ENCODE measurements at places on chromosomes 2 and 18.

- DNase-seq = no peak
Observed at GRCh38 chr2:148999451-148999921, 39.0 kb upstream of the LYPD6B start.

DNA sequence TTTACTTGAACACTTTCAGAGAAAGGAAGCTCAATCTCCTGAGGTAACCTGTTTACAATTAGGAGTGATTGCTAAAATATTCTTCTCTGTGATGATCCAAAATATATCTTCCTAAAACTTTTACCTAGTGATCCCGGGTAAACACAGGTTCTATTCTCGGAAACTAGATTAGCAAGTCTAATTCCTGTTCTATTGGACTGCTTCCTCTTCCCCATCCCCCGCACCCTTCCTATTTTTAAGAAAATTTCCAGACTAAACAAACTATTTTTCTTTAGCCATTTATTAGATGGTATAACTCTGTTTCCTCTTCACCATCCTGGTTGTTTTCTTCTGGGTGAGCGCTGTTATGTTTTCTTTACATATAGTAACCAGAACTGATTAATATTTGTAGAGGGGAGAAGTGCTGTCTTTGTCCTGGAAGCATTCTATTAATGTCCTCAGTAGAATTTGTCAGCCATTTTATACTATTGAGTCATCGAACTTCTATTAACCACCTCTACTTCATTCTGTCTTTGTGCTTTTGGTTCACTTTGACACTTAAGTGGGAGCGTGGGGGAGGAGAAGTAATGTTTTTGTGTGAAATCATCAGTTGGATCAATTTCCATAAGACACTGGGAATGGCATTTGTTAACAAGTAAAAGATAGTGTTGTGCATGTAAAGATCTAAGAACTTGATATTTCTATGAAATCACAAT is 31.8 kb downstream of the CREB1 start:
- no peak for DNase-seq

DNA sequence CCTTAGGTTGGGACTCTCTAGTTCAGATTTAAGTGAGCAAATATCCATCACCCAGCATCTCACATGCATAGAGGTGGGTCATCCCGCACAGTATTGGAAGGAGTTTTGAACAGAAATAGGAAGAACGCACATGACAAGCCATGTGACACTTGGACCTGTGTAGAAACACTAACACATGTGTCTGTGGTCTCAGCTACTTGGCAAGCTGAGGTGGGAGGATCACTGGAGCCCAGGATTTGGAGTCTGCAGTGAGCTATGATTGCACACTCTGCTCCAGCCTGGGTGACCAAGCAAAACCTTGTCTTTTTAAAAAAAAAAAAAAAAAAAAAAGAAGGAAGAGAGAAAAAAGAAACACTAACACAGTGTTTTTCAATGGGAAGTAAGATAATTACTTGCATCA is 5.4 kb upstream of the MTCL1 start:
- DNase-seq = peak; percentile 30

DNA sequence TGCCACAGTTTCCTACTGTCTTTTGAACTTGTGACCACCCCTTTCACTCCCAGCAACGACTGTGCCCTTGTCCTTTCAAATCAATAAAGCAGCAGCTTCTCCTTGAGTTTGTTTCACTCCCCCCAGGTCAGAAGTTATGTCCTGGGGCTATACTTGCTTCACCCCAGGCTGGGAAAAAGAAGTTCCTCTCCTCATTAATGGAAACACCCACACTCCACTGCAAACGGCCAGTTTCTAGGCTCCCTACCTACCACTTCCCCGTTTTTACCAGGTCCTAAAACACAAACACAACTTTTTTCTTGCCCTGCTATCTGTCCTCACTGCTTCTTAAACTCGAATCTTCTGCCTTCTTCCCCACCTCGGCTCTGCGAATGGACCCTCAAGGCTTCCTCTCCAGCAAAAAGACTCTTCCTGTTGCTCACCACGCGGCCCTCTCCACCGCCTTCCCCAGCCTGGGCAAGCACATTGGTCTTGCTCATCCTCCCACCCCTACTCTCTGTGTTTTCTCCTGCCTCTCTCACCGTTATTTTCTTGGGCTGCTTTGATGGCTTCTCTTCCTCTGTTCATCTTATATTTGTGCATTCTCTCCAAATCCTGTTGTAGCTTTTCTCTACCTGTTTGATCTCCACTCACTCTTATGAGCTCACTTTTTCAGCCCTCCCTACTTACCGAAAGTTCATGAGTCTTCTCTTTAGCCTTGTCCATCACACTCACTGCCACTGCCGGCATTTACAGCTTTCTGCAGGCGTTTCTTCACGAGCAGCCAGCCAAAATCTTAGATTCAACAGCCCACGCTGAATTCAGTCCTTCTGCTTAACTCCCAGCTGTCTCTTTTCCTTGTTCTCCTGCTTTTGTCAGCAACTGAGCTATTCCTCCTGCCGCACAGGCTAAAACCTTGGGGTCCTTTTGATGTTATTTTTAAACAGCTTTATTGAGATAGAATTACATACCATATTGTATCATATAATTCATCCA is 7.0 kb upstream of the SP5 start:
- DNase-seq = no peak

DNA sequence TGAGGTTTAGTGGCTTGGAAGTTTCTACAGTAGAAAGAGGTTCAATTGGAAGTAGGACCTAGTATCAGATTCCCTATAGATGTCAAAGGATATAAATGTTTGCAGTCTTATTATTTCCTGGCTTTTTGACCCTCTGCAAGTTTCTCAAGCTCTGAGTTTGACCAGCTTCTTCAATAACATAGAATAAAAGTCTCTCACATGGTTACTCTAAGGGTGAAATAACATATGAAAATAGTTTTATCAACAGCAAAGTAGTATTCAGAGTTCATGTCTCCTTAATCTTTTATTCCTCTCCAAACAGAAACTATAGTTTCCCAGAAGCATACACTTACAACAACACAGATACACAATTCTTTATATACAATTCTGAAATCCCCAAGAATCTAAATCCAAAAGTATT is 132.9 kb upstream of the RND3 start:
- DNase-seq = no peak

DNA sequence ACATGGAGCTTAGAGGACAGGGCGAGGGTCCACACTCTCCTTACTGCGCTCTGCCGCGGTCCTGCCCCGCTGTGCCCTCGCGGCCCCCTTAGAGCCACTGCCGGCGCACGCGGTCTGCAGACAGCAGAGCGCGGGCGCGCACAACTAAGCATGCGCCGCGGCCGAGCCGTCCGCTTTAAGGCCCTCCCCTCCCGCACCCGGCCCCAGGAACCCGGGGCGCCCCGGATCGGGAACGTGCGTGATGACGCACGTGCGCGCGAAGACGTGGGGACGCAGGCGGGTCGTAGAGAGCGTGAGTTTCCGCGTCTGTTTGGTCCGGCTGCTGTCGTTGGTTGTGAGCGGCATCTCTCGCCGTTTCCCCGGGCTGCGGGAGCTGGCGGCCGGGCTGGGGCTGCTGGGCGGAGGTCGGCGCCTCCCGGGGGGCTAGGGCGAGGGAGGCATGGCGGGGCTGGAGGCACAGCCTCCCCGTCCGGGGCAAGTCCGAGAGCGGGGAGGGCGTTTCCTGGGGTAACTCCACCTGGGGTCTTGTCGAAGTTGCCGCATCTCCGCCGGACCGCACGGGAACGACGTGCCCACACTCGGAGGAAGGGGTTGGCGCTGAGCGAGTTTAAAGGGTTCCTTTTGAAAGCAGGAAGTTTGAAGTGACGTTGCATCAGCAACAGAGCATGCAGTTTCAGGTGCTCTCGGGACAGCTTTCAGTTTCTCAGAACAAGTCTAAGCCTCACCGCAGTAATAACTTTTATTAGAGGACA is at the start of gene RHBDD1:
Gene RHBDD1, plus strand, starts transcription at position 259 of the 752 bp plus-strand sequence. CDS start 28,640 bp downstream, outside the sequence.
- DNase-seq = peak; percentile 98

GRCh38 chr2:229627728-229628127 is 86.6 kb downstream of the DNER start:
- DNase-seq = no peak

GRCh38 chr18:11154368-11154989 is 5.1 kb upstream of the PIEZO2 start:
- peak; percentile 60 for DNase-seq

DNA sequence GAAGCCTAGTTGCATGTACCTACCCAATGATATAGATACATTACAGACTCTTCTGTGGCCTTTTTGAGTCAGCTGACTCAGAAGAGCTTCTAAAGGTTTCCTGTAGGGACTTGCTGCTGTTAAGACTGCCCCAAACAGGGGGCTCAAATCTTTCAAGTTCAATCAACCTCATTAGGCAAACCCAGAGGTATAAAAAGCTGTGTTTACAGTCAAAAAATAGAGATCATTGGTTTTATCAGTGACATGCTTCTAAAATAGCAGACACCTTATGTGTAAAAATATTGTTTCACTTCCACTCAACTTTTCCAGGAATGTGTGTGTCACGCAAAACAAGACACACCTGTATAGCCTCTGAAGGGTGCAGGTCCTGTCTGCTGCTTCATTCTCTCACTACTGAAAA is 624.3 kb upstream of the FANCL start:
- DNase-seq = no peak

- peak; percentile 52 for DNase-seq
Observed at GRCh38 chr2:45814488-45814887, 163.0 kb downstream of the PRKCE start.

DNA sequence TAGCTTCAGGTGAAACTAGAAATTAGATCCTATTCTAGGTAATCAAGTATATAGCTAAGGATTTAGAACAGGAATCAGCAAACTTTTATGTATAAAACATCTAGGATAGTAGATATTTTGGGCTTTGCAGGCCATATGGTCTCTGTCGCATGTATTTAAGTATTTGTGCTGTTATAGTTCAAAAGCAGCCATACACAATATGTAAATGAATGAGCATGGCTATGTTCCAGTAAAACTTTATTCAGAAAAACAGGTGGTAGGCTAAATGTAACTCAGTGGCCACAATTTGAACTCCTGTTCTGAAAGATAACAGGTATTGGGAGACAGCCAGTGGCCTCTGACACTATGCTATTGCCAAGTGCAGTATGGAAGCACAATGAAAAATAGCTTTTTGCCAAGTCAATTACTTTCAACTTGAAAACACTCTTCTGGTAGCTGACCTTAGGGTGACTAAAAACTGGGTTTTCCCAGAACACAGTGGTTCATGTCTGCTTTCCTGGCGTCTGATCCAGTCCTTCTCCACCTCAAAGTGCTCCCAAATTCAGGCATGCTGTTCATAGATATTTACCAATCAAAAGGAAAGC is 304.7 kb upstream of the SYT4 start:
- no peak for DNase-seq

- DNase-seq = no peak
Observed at GRCh38 chr2:157471078-157471477, 27.2 kb upstream of the CYTIP start.

DNA sequence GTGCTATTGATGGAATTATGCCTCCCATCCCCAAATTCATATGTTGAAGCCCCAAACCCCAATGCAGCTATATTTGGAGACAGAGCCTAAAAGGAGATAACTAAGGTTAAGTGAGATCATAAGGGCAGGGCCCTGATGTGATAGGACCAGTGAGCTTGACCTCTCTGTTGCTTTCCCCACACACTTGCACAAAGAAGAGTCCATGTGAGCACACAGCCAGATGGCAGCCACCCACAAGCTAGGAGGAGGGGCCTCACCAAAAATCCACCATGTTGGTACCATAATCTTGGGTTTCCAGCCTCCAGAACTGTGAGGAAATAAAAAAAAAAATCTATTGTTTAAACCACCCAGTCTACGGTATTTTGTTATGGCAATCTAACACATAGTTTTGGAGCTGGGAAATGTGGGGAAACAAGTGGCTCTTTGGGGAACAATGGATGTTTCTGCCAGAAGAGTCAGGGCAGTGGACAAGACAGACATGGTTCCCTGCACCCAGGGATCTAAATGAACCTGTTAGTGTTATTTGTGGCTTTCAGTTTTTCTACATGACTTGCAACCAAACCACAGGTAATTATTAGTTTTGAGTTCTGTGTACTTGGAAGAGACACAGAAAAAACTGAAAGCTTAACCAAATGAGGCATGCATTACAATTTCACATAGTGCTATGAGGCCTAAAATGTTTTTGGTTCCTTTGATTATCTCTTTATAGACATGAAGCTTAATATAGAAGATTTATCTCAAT is 259.1 kb downstream of the LTBP1 start:
- DNase-seq = no peak

- DNase-seq = no peak
Observed at GRCh38 chr18:8998481-8999217, 103.8 kb upstream of the NDUFV2 start.

GRCh38 chr2:60364491-60364890 is 189.0 kb downstream of the BCL11A start:
- no peak for DNase-seq

DNA sequence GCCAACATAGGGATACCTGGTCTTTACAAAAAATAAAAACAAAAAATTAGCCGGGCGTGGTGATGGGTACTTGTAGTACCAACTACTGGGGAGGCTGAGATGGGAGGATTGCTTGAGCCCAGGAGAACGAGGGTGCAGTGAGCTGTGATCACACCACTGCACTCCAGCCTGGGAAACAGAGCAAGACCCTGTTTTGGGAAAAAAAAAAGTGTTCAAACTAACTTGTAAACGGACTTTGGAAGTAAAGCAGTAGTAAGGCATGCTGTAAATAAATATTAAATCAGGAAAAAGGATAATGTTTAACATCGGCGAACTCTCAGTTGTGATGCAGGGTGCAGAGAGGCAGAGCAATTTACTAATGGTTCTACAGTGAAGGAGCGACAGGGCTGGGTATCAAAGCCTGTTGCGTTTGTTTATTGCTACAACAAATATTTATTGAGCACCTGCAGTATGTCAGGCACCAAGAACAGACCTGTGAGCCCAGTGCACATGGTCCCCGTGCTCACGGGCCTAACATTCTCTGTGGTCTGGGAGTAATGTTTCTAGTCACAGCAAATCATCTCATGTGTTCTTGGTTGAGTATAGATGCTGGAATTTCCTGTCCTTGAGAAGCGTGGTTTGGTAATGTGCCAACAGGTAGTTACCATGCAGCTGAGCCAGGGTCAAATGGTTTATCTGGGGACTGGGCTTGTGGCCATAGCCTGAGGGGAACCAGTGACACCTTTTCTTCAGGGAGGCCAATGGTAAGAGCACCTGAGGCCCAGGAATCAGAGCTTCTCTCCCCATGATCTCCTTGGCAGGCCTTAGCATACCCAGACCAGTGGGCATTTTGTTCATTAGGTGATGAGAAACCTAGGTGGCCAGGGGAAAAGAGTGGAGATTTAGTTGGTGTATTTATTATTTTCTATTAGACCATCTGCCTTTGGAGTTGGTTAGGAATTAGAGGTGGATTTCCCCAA is 27.9 kb upstream of the GREB1 start:
- DNase-seq = no peak

- no peak for DNase-seq
Observed at GRCh38 chr18:73004260-73004659, 136.5 kb upstream of the NETO1 start.

DNA sequence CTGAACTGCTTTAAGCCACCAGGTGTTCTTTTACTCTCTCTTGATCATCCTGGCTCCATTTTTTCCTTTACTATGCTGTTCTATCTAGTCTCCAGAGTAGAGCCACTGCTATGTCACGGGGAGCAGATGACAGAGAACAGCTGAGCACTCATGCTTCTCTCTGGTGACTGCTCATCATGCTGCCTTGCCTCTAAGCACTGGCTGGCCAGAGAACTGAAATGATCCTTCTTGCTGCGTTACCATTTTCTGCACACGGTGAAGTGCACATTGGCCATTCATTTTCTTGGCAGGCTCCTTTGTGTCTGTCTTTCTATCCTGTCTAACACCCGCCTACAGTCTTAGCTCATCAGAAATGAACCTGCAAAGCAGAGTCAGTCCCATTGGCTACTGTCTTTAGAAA is 86.0 kb downstream of the KCTD1 start:
- no peak for DNase-seq
